ENCODE measurements at places on chromosomes 16 and 17.

DNA sequence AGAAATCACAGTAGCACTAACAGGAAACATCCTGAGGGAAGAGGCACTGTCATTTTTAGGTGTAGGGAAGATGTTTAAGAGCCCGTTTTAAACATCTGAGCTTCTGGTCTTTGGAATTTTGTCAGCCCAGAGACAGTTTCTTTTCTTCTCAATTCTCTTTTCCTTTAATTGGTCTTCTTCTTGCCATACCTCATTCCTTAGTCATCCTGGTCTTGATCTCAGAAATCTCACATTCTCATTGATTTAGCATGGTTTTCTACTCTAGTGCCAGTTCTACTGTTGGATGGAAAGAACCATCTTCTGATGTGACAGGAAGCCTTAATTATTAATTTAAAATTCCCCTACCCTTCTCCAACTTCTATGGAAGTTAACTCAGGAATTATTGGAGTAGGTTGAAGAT is 25.4 kb downstream of the BMERB1 start:
- no peak for DNase-seq

DNA sequence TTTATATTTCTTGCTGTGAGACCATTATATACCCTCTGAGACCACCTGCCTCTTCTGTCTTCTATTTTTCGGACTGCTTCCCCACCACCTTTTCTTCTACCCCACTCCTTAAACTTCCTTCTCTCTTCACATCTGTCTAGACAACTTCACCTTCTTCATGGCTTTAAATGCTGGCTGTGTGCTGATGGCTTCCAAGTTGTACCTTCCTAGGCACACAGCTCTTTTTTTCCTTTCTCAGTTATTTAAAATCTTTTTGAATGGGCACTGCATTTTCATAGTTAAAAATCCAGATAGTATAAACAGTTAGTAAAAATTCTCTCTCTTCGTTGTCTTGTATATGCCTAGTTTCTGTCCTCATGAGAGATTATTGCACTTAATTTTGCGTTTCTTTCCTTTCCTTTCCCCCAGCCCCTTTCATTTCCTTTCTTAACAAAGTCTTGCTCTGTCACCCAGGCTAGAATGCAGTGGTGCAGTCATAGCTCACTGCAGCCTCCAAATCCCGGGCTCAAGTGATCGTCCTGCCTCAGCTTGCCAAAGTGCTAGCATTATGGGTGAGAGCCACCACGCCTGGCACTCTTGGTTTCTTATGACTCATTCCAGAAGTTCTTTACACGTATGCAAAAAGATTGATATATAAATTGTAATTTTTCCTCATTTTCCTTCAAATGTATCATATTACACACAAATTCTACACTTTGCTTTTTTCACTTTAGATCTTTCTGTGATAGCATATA is 114.3 kb downstream of the NPIPB5 start:
- DNase-seq: no peak

DNA sequence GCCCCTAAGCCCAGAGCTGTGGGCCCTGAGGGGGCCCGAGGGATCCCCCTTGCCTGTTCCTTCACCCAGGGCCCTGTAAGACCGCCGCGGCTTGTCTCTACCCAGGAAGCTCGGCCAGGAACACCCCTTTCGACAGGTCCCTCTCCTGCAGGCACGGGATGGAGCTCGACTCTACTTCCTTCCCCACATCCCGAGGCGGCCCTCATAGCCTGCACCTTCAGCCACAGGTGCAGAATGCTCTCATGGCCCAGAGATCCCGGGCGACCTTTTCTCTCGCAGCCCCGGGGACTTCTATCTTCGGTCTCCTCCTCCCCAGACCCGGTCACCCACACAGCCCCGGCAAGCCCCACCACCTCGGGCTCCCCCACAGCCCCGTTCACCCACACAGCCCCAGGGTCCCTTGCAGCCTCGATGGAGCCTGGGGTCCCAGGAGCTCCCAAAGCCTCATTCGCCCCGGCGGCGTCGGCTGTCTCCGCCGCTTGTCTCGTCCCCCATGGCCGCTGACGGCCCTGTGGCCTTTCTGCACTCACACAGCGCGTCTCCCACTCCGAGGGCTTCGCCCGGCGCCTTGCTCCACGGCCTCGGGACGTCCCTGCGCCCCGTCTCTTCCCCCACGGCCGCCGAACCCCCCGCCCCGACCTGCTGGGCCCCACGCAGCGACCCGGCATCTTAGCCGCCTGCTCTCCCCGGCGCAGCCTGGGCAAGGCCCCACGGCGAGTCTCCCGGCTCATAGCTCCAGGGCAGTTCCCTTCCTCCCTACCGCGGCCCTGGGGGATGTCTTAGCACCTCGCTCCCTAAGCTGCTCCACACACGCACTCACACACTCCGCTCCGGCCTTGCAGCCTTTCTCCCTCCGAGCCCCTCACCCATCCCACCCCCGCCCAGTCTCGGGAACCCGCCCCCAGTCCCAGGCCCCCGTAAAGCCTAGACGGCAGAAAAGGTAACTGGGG is 650 bp downstream of the KIAA0753 start:
- no peak for DNase-seq

DNA sequence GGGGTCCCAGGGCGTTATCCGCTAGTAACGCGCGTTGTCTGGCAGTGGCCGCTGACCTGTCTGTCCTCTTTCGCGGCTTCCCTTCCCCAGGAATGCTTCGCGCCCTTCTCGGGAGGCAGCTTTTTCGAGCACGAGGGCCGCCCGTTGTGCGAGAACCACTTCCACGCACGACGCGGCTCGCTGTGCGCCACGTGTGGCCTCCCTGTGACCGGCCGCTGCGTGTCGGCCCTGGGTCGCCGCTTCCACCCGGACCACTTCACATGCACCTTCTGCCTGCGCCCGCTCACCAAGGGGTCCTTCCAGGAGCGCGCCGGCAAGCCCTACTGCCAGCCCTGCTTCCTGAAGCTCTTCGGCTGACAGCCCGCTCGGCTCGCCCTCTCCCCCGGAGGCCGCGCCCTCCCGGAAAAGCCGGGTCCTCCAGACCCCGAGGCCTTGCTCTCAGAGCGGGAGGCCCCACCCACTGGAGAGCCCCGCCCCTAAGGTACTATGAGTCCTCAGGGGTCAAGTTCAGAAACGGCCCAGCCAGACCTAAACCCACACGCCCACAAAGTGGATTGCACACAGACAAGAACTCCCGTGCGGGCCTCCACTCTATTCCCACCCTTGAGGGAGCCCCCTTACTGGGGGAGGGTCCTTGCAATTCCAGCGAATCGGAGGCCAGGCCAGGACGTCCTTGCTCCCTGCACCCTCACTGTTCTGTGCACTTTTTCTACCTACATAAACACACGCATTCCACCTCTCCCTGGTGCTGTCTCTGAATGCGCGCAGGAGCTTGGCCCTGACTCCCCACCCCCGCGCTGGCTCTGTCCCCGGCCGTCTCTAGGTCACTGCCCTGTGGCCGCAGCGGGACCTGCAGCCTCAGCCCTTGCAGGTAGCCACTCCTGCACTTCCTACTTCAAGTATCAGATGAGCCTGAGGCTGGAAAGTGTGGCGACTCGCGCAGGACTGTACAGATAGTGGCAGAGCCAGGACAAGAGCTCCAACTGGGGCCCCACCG is 5.4 kb upstream of the SLC5A2 start:
- no peak for DNase-seq

DNA sequence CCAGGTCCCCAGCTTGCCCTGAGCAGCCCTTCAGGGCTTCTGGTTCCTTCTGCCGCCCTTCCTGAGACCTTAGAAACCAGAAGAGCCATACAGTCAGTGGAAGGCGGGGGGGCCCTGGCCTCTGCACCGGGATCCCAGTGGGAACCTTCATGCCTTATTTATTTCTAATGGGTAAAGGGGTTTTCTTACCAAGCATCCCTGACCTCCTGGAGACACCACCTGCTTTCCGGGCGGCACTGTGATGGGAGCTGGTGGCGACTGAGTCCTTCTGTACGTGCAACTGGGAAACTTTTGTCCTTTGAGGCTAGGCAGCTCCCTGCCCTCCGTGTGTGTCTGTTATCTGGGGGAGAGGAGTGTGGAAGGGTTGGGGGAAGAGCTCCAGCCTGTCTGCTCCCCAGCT is 7.2 kb upstream of the MRPL58 start:
- no peak for DNase-seq

DNA sequence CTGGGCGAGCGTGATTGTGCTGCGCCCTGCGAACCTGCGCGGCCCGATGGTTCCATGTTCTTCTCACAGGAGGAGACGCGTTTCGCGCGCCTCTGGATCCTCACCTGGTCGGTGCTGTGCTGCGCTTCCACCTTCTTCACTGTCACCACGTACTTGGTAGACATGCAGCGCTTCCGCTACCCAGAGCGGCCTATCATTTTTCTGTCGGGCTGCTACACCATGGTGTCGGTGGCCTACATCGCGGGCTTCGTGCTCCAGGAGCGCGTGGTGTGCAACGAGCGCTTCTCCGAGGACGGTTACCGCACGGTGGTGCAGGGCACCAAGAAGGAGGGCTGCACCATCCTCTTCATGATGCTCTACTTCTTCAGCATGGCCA is 1.0 kb downstream of the FZD2 start:
- DNase-seq: no peak

DNA sequence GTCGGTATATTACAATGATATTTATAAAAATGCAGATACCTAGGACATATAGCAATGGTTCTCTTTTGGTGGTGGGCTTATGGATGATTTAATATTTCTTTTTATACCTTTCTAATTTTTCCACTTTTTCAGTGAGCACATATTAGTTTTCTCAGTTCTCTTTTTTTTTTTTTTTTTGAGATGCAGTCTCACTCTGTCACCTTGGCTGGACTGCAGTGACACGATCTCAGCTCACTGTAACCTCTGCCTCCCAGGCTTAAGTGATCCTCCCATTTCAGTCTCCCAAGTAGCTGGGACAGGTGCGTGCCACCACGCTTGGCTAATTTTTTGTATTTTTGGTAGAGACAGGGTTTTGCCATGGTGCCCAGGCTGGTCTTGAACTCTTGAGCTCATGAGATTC is 15.1 kb downstream of the MAP3K14 start:
- no peak for DNase-seq

DNA sequence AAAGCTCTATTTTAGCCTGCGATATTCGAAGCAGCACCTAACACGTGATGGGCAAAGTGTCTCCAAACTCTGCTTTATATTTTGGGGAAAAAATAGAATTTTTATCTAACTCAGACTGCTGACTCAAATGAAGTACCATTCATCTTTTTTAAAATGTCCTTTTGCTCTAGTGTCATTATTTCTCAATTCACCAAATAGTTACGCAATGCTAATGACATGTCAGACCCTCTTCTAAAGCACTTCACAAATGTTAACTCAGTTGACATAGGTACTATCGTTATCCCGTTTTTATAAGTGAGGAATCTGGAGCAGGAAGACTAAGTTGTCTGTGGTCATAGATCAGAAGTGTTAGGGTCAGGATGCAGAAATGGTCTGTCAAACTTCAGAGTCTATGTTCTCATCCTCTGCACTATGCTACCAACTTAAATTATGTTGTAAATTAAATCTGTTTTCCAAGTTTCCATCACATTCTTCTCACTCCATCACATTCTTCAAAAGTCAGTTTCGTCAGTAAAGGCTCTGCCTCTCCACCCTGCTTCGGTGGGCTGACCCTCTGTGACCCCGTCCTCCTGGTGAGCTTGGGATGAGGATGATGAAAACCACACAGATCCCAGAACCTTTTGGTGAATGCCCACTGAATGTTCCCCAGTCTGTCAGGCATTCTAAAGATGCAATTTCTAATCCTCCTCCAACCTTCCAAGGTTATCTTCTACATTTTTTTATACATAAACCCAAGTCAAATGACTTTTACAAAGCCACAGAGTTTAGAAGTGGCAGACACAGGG is 102.8 kb downstream of the ADAMTS18 start:
- DNase-seq: no peak
